Activated T-helper 2 cell treated with anti-CD3 and anti-CD28 coated beads, Interferon-gamma antibody, Interleukin-2, Interleukin-4, amounts not matched to agents 10 μg/mL and 5 μg/mL and 100 μg/mL, durations not matched to agents 14 hours and 24 hours and 36 hours (primary cell): ENCODE measurements at places on chromosomes 2 and 18. TPM values are rescaled to one million over a fixed set of nuclear protein-coding genes. Genes with fewer than 3 reads are reported as not detected.

DNA sequence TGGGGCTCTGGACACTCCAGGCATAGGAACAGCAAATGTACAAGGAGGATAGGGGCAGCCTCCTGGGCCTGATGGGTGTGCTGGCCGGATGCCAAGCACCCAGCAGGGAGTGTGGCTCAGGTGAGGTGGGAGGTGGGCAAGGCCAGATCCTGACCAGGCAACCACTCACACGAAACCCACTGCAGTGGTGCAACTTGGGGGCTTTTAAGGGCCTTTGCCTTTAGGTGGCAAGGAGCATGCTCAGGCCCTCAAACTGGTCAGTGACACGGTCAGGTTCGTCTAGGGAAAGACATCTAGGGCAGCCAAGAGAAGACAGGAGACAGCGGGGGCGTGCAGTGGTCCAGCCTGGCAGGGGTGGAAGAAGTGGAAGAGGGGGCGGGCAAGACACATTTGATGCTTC lies 18.4 kb upstream of the TEX51 start:
- no peaks in the 10 kb centered on the region for H3K36me3 ChIP-seq
- H3K27ac ChIP-seq, result no peak overlapping the region
- DNase-seq, result no peak
- no peaks in the 10 kb centered on the region for H3K27me3 ChIP-seq
- no peak overlapping the region for H3K4me3 ChIP-seq

DNA sequence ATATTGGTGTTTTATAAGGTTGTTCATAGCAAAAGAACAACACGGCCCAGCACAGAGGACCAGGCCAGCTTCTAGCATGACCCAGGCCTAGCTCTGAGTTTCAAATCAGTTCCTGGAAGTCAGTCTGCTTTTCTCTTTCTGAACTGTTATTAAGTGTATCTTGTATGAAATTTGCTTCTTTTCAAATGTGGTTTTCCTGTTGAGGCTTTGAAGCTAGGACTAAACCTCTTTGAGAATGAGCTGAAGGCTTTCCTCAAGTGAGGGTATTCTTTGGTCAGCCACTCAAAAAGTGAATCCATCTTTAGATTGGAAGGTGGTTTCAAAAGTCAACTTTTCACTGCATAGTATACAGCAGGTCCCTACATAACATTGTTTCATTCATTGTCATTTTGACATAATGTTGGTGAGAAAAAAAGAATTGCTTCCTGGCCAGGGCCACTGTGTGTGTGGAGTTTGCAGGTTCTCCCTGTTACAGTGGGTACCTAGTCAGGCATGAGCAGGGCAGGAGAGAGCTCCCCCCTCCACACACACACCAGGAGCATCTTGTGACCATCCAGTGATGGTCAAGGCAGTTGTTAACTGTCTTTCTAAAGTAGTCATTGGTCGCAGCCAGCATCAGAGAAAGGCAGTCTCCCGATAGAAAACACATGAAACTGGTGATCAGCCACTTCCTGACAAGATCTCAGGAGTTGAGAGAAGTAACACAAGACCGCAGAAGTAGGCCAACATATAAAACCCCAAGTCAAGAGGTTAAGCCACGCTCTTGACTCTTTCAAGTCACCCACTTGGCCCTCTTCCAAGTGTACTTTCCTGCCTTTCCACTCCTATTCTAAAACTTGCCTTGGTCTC lies 6.7 kb upstream of the ACAA2 start:
- H3K27me3 ChIP-seq, result no peaks in the 10 kb centered on the region
- peak; percentile 47 for DNase-seq

The CYRIA gene
- 1.8 TPM in 2 replicates for total RNA-seq

GRCh38 chr18:30486856-30487255 lies 555.7 kb downstream of the DSC3 start:
- no peak overlapping the region for H3K27ac ChIP-seq
- H3K36me3 ChIP-seq, result no peaks in the 10 kb centered on the region
- H3K27me3 ChIP-seq, result no peaks in the 10 kb centered on the region
- no peak for DNase-seq

The IL18R1 gene
- total RNA-seq, result 61.9 and 68.2 TPM in 2 replicates

- no peak overlapping the region for H3K27ac ChIP-seq
- H3K4me1 ChIP-seq, result peaks cover 31% of the 10 kb centered on the region
- DNase-seq, result no peak
- peaks cover 11% of the 10 kb centered on the region for H3K36me3 ChIP-seq
These were observed 153.5 kb downstream of the AGPS start for GRCh38 chr2:177545981-177546585.
